ENCODE measurements at places on chromosomes 6 and 20.

DNA sequence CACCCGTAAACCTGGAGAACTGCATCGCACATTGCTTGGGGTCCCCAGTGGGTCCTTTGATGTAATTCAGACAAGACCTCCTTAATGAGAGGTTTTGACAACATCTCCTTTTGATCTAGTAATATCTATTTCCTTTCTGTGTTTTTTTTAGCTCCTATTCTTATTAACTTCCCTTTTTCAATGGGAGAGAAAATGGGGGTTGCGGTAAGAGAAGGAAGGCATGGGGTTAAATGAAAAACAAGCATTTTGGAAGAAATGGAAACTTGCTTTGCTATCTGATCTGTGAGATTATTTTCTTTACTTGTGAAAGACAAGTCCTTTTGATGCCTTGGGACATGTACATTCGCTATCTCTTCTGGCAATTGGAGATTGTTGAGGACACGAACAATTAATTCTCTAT is 418.6 kb upstream of the MAN1A1 start:
- no peak for DNase-seq

- DNase-seq = no peak
Observed at GRCh38 chr6:141415896-141416295, 716.8 kb upstream of the GJE1 start.

GRCh38 chr20:40750541-40751035 is 61.6 kb upstream of the MAFB start:
- DNase-seq = no peak

DNA sequence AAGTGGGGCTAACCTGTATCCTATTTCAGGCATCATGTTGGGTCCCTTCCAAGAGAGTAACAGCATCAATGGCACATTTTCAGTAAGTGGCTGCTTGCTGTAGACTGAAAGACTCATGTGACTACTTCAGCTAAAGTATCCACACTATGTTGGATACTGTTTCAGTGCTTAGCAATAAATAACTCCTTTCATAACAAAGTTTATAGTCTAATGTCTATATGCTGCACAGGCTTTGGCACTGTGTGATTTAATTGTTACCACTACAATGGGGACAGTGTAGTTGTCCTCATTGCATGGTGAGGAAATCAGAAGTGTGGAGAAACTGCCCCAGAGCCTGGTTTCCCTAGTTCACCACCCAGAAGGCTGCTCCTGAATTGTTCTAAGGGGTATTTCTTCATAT is 318.0 kb upstream of the PTCHD4 start:
- no peak for DNase-seq

- no peak for DNase-seq
Observed at GRCh38 chr6:25169553-25169952, 109.6 kb upstream of the CARMIL1 start.

GRCh38 chr6:111441678-111442243 is 41.3 kb downstream of the REV3L start:
- DNase-seq = no peak

DNA sequence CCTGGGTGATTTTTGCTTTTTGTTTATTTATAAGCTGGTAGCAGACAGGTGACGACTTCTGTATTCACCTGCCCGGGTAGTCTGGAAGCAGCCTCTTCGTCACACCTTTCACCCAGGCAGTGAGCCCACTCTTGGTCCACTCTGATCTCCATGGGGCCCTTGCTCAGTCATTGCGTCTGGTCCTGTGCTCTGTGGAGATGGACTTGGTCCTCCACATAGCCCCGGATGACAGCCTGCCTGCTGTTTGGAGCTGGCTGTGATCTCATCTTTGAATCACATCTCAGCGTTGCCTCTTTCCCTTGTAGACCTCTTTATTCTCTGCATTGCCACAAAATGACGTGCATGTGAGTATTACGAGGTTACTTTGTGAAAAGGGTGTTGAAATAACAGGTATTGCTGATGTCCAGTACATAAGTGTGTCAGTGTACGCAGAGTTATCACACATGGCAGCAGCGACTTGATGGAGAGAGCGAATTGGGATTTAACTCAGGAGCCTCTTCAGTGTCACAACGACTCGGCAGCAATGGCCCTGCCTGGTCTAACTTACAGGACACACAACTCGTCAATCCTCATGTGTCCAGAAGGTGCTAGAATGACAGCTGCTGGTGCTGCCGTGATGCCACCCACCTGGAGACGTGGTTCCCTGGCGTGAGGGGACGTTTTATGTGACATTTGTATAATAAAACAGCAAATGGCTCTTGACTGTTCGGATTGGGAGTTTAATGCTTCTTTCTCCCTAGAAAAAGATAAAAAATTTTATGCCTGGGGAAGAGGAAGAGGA is 24.2 kb upstream of the FRMD1 start:
- no peak for DNase-seq

DNA sequence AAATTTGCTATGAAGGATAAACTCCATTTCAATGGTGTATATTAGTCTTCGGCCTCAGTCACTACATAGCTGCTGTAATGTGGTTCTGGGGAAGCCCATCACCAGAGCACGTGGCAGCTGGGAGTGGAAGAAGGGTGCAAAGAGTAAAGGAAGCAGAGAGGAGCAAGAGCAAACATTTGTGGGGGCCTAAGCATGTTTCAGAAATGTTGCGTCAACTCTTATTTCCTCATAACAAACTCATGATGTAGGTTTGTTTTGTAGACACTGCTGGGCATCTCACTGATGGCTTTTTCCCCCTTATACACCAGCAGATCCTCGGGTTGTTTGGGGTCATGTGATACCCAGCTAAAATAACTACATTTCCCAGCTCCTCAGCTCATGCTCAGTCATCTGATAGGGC is 37.3 kb downstream of the DOK5 start:
- DNase-seq = no peak

DNA sequence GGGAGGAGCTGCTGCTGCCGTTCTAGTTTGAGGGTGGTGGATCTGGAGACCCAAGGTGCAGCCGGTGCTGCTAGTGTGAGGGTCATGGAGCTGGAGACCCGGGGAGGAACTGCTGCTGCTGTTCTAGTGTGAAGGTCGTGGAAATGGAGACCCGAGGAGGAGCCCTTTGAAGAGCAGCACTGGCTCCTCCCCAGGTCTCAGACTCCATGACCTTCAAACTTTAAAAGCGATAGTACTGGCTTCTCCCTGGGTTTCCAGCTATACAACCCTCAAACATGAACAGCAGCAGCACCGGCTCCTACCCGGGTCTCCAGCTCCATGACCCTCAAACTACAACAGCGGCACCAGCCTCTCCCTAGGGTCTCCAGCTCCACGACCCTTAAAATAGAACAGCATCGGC is 15.5 kb downstream of the ULBP3 start:
- DNase-seq = no peak

- no peak for DNase-seq
Observed at GRCh38 chr6:142679907-142680700, 264.9 kb downstream of the HIVEP2 start.

DNA sequence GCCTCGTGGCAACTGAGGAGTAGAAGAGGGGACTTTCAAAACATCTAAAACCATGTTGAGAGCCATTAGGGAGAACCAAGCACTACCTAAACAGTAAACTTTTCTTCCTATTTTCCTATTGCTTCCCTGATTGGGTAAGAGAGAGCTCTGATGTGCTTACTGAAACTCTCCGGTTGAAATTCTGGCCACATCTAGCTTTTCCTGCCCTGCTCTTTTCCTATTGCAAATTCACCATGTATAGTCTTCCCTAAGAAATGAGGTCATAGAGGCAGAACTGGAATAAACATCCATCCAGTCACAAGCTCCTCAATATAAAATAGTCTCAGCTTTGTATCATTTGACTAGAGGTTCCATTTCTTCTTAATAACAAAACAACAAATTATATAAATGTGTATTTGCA is 199.5 kb upstream of the CNR1 start:
- DNase-seq = no peak

GRCh38 chr6:64874776-64875175 is 832.2 kb downstream of the EYS start:
- DNase-seq = no peak

- no peak for DNase-seq
Observed at GRCh38 chr6:143270026-143270425, 180.5 kb downstream of the ADAT2 start.

DNA sequence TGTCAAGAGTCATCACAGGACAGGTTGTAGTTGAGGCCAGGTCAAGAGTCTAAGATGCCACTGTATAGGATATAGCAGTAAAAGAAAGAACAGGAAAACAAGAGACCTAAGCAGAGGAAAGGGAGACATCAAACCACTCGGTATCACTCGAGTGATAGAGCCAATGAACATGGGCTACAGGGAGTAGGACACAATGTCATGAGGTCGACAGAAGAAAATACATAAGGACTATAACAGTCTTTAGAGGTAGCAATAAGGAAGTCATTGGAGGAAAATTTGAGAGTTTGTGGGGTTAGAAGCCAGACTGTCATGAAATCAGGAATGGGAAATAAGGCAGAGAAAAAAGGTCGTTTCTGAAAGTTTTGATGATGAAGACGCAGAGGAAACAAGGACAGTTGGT is 99.7 kb downstream of the PRKN start:
- no peak for DNase-seq

DNA sequence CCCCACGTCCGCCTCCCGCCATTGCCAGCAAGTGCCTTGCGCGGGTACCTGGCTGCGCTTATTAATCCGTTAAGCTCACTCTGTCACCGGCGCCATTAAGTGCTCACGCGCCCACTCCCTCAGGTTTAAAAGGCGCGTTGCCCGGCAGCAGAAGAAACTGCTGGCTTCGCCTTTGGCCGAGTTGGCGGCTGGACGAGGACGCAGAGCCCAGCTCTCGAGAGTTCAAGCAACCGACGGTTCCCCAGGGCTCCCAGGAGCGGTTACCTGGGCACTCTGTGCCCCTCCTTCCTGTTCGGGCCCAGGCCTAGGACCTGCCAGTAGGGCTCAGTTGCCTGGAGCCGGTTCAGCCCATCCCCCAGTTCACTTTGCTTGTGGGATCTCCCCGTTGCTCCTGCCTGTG is at the start of gene GGTLC1:
GGTLC1 (minus strand) TSS at position 219 of the 400 bp plus-strand sequence. CDS start 2,168 bp downstream, outside the sequence.
- DNase-seq = no peak

GRCh38 chr20:4435225-4435624 is 286.5 kb upstream of the PRND start:
- no peak for DNase-seq

DNA sequence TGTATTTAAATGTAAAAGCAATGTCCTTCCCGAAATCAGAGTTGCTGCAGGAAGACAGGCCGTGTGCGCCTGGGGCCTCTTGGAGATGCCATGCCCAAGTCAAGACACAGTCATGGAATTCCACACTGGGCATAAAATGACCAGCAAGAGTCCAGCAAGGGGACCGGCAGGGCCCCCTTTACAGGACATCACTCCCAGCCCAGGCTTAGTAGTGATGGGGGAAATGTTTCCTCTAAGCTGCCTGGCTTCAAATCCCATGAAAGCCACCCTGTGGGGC is 1.9 kb upstream of the PPP1R3G start:
- DNase-seq = no peak

- no peak for DNase-seq
Observed at GRCh38 chr6:54632984-54633565, 213.5 kb upstream of the FAM83B start.

DNA sequence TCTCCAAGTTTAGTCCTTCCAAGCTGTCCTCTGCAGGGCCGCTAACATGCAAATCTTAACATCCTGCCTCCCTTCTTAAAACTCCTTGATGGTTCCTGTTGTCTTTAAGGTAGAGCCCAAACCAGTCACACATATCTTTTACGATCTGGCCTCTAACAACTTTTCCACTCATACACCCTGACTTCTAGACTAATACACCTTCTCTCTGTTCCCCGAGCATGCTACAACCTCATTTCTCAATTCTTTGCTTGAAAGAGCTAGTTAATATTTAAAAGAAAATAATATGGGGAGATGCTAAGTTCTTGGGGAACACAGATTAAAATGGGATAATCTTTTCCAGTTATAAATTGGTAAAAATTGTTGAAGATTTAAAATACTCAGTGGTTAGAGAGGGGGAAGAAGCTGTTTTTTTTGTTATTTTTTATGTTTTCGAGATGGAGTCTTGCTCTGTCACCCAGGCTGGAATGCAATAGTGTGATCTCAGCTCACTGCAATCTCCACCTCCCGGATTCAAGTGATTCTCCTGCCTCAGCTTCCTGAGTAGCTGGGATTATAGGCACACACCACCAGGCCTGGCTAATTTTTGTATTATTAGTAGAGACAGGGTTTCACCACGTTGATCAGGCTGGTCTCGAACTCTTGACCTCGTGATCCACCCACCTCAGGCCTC is 250.7 kb downstream of the MAFB start:
- DNase-seq = no peak

DNA sequence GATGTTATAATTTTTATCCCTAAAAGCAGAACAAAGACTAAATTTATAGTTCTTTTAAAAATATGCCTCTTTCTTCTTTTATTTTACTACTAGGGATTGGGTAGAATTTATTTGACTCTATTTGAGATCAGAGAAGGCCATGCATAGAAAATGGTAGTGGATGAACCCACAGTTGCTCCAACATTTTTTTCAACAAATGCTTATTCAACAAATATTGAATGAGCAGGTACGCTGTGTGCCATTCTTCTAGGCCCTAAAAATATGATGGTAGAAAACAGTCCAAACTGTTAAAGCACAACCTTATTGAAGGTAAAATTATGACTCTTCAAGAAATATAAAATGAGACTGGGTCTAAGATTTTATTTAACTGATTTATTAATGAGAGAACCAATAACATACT is 30.0 kb downstream of the OTOR start:
- no peak for DNase-seq

- no peak for DNase-seq
Observed at GRCh38 chr6:52871621-52872020, 31.0 kb upstream of the GSTA5 start.

GRCh38 chr20:63746751-63747315 is 7.3 kb downstream of the SLC2A4RG start:
- DNase-seq = no peak

- no peak for DNase-seq
Observed at GRCh38 chr20:51802170-51802751, at the start of gene SALL4. SALL4 (minus strand) TSS chr20:51802521; CDS start chr20:51802408, 113 bp downstream.

- no peak for DNase-seq
Observed at GRCh38 chr6:167479901-167480648, 155.2 kb downstream of the TTLL2 start.

- DNase-seq = no peak
Observed at GRCh38 chr20:38961530-38962043, 557 bp upstream of the DHX35 start.

DNA sequence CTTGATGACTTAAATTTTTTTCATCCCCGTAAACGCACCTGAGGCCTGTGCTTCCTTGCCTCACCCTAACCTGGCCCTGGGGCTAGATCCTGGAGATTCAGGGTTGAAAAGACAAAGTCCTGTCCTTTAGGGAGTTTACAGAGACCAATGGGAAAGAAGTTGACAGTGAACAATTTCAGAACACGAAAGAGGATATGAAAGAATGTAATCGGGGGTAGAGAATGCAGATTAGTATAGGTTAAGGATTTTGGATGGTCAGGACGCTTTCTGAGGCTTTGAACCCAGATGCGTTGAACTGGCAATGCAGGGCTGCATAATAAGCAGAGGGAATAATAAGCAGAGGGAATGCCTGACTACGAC is 1.7 kb upstream of the FBXO5 start:
- no peak for DNase-seq

- no peak for DNase-seq
Observed at GRCh38 chr6:147820520-147820919, 312.0 kb downstream of the SAMD5 start.
